ENCODE measurements at places on chromosomes 2 and 18.

- no peak for DNase-seq
Observed at GRCh38 chr2:8666581-8666980, 15.3 kb upstream of the ID2 start.

DNA sequence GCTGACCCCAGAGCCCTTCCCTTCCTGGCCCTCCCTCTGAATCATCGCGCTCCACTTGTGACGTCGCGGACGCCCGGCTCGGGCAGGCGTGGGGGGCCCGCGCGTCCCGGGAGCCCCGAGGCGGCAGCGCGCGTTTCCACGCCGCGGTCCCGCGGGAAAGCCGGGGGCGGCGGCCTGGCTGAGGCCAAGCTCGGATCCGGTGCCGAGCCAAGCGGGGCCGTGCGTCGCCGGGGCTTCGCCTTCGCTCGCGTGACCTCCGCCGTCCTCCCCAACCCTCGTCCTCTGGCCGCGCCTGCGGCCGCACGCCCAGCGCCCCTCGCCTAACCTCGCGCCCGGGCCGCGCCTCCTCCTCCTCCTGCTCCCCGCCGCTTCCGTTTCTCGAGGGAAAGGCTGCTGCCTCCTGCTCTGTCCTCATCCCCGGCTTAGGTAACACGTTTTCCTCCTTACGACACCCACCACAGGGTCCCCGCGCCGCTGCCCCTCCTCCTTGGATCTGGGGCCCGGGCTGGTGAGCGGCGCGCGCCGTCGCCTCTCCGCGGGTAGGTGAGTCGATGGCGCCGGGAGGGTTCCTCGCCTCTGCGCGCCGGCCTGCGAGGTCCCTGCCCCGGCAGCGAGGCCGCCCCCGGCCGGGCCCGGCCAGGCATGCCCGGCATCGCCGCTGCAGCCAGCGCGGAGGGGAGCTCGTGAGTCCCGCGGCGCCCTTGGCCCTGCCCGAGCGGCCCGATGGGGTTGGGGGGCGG lies at the start of gene INPP1:
INPP1 (plus strand) TSS at position 54 of the 740 bp plus-strand sequence. CDS start 16,514 bp downstream, outside the sequence.
- peak; percentile 89 for DNase-seq

DNA sequence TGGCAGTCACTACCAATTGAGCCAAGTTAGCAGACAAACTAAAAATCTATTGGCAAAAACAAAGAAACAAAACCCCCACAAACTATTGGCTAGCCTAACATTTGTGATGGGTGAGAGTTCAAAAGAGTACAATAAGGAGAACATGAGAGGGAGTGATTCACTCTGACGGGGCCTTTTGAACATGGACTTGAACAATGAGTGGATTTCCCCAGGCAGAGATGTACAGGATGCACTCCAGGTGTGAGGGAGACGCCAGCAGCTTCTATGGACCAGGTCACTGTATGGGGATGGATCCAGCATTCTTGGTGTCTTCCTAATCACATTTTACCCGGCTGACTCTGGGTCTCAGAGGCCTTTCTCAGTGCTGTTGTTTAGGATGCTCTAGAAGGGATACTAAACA lies 167.5 kb upstream of the SMAD2 start:
- no peak for DNase-seq

DNA sequence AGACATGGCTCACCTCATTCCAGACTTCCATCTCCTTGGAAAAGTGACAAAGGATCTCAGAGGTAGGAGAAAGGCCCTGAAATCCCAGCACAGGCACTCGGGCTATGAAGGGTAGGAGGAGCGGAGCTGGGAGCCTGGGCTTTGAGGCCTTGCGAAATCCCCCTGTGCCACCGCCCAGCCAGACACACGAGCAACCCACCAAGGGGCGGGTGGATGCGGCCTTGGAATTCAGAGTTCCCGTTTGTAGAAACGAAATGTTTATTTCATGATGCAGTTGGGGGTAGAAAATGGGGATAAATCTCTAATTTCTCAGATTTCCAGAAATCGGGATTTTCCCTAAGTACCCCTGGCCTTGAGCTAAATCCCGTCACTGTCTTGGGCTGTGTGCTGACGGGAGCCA lies 177.1 kb upstream of the HDAC4 start:
- DNase-seq = no peak

DNA sequence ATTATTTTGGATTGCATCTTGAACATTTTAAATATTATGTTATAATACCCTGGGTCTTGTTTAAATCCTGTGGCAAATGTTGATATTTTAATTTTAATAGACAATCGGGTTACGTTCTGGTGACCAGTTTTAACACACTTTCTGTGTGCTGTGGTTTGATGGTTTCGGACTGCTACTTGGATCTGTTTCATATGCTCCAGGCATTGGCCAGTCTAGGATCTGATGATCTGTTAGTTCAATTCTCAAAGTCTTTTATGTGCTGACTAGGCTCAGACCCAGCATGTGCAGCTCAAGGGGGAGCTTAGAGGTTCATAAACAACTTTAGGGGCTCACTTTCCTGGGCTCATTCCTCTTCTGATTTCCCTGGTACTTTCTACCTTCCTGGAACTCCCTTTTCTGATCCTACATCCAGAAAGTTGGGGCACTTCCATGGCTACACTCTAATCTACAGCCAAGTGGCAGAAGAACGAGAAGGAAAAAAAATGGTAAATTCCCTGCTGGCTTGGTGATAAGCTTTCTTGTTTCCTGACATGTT lies 5.0 kb upstream of the ZBTB14 start:
- no peak for DNase-seq

- peak; percentile 72 for DNase-seq
Observed at GRCh38 chr2:181203412-181203811, 223.0 kb downstream of the UBE2E3 start.

- DNase-seq = peak; percentile 55
Observed at GRCh38 chr18:42028247-42028832, 73.3 kb downstream of the PIK3C3 start.

DNA sequence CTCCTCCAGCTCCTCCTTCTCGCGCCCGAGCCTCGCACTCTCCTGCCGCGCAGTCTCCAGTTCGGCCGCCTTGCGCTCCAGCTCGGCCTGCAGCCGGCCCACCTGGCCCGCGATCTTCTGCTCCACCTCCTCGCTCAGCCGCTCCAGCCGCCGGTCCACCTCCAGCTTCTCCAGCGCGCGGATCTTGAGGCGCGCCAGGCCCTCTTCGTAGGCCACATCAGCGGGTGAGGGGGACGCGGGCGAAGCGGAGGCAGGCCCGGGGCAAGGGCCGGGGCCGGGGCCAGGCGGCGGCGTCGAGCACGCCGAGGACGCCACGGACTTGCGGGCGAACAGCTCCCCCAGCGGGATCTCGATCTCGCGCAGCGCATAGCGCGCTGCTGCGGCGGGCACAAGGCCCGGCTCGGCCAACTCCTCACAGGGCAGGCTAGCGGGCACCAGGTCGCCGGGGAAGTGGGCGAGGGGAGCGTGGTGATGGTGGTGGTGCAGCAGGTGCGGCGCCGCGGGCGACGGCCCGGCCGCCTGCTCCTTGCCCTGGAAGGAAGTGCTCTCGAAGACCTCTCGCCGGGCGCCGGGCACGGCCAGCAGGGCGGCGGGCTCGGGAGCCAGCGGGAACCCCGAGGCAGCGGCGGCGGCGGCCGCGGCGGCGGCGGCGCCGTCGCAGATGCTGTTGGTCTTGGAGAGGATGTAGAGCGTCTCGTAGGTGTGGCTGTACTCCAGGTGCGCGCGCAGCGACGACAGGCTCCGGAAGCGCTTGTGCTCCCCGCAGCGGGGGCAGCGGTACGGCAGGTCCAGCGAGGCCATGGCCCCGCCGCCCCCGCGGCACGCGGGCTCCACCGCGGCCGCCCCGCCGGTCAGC lies 15.2 kb downstream of the FBXO41 start:
- DNase-seq = peak; percentile 29

DNA sequence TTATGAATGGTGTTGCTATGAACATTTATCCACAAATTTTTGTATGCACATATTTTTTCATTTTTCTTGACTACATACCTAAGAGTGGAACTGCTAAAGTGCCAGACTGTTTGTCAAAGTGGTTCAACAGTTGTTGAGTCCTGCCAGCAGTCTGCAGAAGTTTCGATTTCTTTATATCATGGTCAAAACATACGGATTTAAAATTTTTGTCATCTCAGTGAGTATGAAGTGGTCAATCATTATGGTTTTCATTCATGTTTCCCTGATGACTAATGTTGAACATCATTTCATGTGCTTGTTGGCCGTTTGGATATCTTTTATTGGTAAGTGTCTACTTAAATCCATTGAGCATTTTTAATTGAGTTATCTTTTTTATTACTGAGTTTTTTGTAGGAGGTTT lies 39.2 kb downstream of the CCDC138 start:
- no peak for DNase-seq
